ENCODE measurements at places on chromosomes 2 and 18.
A peak's percentile ranks its signal among the peaks of the same experiment; 100 is the strongest.

GRCh38 chr18:3873698-3874097, 423.7 kb downstream of the TGIF1 start:
- no peak for DNase-seq

DNA sequence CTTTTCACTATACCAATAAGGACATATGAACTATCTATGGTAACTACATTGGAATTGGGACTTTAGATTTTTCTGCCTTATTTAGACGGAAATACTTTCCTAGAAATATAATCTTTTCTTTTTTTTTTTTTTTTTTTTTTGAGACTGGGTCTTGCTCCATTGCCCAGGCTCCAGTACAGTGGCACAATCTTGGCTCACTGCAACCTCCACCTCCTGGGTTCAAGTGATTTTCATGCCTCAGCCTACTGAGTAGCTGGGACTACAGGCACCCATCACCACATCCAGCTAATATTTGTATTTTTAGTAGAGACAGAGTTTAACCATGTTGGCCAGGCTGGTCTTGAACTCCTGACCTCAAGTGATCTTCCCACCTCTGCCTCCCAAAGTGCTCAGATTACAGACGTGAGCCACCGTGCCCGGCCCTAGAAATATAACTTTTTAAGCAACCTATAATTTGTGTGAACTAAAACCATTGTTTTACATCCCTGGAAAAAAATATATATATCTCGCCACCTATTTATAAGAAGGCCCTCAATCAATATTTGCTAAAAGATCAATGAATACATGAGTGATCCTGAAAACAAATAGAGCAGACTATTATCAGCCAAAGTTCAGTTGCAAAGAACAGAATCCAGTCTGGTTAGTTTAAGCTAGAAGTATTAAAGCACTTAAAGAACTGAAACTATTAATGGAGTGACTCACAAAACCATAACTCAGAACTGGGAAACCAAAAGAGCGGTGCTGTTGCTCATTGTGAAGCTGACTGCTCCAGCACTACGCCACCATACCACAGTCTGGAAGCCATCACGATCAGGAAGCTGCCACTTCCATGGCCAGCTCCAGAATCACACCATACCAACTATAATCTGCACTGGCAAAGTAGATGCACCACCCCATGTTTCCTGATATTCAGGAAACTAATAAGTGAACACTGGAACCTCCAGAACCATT, 8.4 kb upstream of the HNRNPLL start:
- DNase-seq, result peak; percentile 73

GRCh38 chr18:52701219-52701935, 361.4 kb downstream of the DCC start:
- DNase-seq, result no peak

- DNase-seq, result no peak
Measured at GRCh38 chr2:222972420-222972819, 79.6 kb upstream of the KCNE4 start.

- DNase-seq, result no peak
Measured at GRCh38 chr2:42336361-42336965, 24.6 kb downstream of the COX7A2L start.

GRCh38 chr2:48050711-48051110, 144.4 kb upstream of the FBXO11 start:
- no peak for DNase-seq

DNA sequence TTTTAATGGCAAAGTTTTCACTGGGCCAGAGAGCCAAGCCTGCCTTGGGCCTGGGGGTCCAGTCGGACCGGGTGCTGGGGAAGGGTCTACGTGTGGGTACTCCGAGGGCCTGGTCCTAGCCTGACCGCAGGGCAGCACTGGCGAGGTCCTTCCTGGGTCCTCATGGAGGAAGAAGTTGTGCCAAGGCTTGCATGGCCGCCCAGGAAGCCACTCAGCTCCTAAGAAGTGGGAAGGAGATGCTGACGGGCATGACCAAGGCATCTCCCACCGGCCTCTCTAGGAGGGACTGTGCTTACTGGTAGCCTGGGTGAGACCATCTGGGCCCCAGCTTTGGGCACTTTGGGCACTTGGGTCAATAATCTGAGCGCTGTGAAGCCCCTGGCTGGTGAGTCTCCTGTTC, 22.6 kb downstream of the CIB4 start:
- DNase-seq, result no peak

DNA sequence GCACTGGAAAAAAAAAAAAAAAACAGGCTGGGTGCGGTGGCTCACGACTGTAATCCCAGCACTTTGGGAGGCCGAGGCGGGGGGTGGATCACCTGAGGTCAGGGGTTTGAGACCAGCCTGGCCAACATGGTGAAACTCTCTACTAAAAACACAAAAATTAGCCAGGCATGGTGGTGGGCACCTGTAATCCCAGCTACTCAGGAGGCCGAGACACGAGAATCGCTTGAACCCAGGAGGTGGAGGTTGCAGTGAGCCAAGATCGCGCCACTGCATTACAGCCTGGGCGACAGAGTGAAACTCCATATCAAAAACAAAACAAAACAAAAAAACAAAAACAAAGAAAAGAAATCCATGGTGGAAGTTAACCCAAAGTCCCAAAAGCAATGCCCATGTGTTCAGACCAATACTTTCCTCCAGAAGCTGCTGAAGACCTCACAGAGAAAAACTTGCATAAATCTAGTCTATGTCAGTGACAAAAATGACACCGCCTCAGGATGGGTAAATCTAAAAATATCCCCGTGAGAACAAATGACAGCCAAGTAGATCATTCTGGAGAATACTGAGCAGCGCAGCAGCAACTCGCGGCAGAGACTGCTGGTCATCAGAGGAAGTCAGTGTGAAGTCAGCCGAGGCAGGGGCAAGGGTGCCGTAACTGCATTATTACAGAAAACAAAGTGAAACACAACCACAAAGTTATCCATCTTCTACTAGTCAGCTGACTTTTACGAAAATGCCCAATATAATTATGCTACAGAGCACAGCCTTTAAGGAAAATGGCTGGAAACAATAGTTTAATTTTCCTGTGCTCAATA, 41.0 kb downstream of the LPIN2 start:
- no peak for DNase-seq

DNA sequence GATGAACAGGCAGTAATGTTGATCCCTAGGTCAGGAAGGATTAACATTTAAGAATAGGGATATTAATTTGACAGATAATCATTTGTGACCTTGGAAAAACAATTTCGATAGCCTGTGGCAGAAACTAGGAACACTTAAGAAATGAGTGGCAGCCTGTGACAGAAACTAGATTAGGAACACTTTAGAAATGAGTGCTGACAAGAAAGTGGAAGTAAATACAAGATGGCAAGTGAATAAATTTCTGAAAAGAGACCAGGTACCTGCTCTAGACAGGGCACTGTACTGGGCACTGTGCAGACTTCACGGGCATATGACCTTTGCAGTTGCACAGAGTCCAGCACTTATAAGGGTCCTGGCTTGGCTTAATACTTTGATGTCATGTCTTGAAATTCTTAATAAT, 5.5 kb upstream of the HNRNPA3 start:
- DNase-seq, result no peak

DNA sequence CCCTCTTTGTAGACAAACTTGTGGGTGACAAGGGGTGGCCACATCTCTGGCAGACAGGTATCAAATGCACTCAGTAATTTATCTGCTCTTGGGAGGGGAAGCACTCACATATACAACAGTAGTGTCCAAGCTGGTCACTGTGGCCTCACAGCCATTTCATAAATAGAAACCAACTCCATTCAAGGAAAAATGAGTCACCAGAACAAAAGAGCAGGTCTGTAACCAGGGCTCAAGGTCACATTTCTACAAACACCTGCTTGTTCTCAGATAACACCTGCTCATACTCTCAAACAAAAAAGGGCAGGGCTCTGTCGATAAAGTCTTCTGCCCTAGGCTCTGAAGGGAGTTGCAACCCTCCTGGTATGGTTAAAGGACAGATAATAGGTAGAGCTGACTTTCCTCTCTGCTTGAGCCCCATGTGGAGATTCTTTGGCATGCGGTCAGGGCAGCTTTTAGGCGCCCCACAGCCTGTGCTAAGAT, 459.0 kb downstream of the BCL11A start:
- DNase-seq, result no peak

GRCh38 chr2:64996871-64997307, 7.7 kb downstream of the SLC1A4 start:
- DNase-seq, result peak; percentile 21

DNA sequence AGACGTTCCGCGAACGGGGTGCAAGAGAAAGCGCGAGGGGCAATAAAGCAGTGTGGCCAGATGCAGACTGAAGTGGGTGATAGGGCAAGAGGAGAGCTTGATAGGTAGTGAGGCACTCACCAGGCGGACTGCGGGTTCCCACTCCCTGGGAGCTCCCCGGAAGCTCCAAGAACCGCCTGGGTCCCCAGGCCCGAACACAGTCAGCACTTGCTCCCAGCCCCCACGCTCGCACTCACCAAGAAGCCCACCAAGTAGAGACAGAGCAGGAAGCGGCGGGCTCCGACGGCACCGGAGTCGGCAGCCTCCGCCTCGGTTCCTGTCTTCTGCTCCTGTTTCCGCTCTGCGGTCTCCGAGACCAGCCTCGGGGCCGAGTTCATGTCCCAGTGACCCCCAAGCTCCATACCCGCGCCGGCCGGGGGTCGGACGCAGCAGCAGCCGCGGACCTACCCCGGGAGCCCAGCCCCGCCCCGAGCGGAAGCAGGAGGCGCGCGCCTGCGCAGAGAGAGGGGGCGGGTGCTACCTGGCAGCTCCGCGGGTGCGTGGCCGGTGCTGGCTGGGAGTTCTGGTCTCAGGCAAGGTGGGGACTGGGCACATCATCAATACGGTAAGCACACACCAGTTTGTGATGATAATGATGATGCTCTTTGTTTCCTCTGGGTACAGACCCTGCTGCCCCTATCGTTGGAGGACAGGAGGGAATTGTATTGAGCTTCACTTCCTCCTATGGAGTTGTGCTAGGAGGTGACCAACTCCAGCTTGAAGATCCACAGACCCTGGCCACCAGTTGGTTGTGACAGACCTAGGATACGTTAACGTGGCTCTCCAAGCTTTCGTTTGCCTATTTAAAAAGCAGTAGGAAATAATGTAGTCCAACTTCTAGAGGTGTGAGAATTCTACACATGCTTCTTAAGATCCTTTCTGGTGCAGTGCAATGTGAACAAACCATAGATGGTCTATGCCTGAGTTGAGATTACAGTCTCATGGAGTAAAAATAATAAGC, 25.1 kb upstream of the TMEM182 start:
- peak; percentile 39 for DNase-seq

- DNase-seq, result no peak
Measured at GRCh38 chr2:69693059-69693774, 48.7 kb upstream of the ANXA4 start.

DNA sequence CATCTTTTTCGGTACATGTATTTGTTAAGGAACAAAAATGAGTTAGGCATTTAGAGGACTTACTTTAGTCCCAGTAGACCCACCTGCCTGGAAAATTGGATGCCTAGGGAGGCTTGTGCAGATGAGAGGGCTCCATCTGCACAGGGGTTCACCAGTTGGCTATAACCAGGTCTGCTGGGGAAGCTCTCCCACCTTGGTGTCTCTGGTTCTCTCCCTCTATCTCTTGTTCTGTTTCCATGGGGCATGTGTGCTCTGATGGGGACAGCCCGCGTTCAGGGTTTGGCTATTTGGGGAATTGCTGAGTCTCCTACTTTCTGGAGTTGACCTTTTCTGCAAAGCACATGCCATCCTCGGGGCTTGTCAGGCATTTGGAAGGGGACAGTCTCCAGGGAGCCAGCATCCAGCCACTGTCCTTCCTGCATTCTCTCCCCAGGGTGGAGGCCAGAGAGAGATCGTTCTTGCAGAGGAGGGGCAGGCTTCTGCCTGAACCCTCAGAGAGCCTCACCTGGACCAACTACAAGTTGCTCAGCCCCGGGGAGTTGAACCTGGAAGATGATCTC, 157.3 kb downstream of the KLHL29 start:
- DNase-seq, result no peak

DNA sequence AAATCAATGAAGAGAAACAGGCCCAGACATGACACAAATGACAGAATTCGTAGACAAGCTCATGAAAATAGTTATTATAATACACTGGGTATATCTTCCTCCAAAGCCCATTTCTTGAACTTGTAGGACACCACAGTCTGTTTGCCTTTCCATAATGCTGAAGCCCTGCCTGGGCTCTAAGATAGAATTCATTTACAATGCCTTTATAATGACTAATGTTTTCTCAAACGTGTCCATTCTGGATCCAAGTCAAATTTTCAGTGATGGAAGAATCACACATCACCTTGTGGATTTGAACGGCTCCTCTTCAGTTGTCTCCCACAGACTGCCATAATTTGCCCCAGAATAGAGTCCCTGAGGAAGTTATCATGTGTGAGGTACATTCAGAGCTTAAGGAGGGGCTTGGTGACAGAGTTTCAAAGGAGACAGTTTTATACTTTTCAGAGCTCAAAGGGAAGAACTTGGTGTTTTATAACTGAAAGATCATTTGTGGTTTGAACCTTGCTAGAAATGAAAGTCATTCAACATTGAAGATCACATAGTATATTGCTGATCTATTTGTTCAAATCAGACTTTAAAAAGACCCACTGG, 38.2 kb downstream of the CASP8 start:
- DNase-seq, result no peak

DNA sequence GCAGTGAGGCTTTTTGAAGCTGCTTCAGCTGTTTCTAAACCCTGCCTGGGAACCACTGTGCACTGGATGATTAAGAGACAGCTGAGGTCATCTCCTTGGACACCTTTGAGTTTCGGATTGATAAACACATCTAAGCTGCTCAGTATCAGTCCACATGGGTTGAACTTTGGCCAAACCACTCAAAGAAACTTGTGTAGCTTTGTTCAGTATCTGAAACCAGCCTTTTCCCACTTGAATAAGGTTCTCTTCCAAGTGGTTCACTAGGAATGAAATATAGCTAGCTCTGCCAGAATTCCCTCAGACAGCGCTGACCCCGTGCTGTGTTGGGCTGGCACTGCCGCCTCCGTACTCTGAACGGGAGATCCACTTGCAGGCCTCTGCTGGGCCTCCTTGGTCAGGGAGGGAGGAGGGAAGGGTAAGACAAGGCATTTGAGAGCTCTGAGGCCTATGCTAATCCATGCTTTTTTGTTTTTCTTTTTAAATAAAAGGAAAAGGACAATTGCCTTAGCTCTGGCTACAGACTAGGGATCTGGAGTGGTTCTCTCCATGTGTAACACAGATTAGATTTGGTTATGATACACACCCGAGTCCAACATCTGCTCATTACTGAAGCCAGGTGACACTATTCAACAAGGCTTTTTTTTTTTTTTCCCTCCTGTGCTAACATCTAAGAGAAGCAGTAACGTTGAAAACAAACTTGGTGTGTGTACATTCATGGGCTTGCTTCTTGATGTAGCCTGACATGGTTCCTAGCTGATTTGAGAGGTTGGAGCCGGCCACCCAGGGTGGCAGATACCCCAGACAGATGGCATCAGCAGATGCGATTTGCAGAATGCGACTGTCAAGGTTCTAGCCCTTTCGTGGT, 67.7 kb downstream of the NCK2 start:
- peak; percentile 97 for DNase-seq

Data from amniotic epithelial cell (primary cell).